ENCODE measurements at places on chromosomes 2 and 18. TPM values are rescaled to one million over a fixed set of nuclear protein-coding genes. Genes with fewer than 3 reads are reported as not detected.
A peak's percentile ranks its signal among the peaks of the same experiment; 100 is the strongest.

DNA sequence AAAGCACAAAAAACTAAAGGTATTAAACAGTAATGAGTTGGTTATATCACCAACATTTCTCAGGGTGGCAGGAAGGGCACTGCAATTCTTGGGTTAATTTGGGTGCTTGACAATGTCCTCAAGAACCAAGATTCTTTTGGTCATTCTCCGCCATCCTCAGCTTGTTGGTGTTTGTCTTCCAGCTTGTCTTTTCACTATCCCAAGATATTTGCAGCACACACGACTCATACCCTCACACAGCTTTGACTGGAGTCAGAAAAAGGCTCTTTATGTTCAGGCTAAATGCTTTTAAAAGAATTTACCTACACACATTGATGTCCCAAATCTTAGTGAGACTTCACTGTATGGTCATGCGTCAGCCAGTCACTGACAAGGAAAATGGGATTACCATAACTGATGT is 12.5 kb downstream of the GREB1L start:
- DNase-seq: no peak

DNA sequence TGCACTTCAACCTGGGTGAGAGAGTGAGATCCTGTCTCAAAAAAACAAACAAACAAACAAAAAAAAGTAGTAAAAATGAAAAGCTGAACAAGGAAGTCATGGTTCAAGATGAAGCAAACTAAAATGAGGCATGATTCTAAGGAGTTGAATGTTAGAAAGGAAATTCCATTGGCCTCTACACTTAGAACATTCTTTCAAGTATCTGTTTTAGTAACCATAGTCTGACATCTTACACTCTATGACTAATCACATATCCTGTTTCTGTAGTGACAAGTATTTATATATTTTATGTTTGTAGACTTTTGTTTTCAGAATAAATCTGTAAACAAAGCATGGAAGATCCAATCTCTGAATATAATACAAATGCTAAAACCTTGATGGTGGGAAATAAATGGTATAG is 164.1 kb downstream of the KIAA1328 start:
- peak; percentile 60 for DNase-seq

The MOGAT1 gene
- not detected for total RNA-seq

DNA sequence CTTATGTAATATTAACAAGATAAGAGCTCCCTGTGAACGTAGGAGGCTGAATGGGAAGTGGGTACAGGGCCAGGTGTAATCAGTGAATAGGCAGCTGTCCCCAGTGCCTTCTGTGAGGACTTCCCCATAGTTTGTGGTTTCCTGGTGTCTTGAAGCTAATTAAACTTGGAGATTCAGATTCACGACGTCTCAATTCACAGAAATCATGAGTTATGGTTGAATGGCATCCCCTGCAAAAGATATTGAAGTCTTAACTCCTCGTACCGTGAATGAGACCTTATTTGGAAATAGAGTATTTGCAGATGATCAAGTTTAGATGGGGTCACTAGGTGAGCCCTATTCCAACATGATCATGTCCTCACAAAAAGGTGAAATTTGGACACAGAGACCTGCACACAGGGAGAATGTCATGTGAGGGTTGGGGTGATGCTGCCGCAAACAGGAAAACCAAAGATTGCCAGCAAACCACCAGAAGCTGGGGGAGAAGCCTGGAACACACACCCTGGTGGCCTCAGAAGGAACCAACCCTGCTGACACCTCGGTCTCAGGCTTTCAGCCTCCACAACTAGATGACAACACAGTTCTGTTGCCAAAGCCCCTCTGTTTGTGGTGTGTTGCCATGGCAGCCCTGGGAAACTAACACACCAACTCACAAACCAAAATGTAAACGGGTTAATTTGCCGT is 13.2 kb downstream of the ARL4C start:
- peak; percentile 9 for DNase-seq

The CD302 gene
- total RNA-seq: 9.0 TPM

DNA sequence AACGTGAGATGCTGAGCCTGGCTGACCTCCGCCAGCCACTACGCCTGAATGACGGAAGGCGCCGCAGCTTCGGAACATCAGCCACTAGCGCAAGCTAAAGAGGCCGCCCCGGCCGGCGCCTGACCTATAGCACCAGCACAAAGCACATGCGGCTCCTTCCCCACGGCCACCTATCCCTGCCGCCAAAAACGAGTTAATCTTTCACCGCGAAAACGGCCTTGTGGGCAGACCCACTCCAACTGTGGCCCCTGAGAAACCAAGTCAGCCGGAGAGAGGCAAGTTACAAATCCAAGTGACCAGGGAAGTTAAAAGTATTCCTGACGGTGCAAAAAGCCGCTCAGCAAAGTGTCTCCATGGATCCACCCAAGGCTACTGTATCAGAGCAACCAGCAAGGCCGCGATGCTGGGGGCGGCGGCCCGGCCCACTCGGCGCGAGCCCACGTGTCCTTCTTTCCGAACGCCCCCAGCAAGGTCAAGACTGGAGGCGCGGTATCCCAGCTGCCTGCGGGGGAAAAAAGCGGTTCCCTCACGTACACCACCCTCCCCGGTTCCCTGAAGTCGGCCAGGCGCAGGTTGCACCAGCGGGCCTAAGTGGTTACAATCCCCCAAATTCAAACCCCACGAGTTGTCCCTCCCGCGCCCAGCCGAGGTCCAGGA is 575 bp downstream of the HSPD1 start:
- peak; percentile 36 for DNase-seq
